ENCODE measurements at places on chromosomes 1 and 21.

DNA sequence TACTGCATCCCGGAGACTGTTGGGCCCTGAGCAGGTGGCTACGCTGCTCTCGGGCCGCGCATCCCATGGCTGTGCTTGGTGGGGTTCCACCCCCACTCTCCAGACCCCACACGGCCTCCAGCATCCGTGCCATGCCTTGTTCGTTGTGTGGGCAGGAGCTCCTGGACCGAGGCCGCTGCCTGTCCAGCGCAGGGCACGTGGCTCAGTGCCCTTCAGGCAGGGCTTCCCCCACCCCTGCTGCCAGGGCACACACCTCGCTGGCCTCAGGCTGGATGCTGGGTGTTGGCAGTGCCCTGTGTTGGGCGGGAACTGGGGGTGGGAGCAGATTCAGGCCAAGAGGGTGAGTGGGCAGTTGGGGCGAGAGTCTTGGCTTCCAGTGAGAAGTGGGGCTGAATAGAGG is 9.9 kb downstream of the PRKCZ start:
- no peak for DNase-seq

DNA sequence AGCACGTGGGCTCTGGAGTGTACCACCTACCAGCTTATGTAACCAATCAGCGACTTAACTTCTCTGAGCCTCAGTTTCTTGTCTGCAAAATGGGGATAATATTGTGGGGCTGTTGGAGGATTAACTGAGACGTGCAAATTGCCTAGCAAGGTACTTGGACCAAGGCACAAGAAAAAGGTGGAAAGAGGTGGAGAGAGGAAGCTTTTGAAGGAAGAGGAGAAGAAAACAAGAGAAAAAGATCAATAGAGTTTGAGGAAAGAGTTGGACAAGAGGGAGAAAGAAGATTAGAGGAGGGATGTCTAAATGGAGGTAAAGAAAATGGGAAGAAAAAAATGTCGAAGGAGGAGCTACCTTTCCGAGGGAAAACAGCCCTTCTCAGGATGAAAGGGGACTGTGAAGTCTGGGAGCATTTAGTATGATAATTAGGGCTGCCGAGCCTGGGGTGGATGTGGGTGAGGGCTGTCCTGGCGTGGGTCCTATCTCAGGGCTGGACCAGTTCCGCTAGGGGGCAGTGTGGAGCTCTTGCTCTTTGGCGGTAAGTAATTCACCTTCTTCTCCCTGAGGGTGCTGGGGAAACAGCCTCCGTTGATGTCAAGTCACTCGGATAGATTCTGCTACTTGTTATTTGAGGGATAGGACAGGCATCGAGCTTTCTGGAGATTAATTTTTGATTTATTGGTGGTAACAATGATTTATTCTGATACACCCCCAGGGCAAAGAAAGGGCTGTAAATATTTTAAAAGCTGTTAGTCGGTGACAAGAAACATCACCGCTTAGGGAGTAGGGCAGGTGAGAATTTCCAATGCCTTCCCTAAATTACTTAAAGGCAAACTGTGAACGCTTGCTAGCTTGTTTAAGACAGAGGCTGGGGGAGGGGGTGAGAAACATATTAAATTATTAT is 79.0 kb upstream of the NFASC start:
- DNase-seq = peak; percentile 14

- DNase-seq = no peak
These were observed 85.6 kb upstream of the CLDN14 start for GRCh38 chr21:36565540-36565939.

DNA sequence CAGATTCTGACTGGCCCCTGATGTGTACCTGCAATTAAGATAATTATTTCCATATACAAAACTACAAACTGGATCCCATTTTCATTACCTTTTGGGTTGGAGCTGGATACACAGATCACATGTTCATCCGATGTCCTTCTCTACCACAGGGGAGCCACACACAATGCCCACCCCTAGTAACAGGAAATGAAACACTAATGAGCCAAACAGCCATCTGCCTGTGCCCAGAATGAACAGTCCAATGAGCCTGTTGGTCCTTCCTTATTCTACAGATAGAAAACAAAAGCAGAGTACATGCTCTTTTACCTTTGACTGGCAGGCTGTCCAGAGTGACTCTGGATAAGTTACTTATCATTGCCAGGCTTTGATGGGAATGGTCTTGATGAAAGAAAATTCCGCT is 68.6 kb downstream of the SIPA1L2 start:
- no peak for DNase-seq

GRCh38 chr1:8017495-8018197 is 8.5 kb downstream of the ERRFI1 start:
- no peak for DNase-seq

DNA sequence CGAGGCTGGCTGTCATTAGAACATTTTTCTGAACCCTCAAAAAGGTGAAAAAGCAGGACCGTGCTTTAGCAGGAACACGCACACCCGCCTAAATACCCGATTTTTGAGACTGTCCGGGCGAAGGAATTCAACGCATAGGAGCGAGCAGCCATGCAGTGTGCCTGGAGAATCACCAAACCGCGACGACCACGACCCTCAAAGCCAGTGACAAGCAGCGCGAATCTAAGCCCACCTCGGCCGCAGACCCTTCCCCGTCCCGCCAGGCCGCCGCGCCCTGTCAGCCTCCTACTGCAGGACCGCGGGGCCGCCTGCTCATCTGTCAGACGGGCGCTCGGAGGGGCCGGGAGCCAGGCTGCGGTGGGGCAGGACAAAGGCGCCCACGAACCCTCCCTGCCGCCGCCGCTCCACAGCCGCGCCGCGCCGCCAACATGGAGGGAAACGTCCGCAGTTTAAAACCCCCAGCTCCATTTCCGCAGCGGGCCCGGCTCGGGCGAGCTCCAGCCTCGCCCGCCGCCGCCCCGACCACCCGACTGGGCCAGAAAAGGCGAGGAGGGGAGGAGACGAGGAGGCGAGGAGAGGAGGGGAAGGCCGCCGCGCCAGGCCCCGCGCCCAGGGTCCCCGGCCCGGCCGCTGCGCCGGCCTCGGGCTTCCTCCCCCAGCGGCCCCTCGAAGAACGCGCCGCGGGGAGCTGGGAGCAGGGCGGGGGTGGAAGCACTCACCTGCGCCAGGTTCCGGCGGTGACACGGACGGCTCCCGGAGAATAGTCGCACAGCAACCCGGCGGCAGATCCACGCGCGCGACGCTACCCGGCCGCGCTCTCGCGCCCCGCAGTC is at the start of gene LBR:
TSS of gene LBR (minus strand) at position 804 of the 833 bp plus-strand sequence. CDS start 3,963 bp downstream, outside the sequence.
- DNase-seq = no peak

GRCh38 chr1:30746212-30747032 is 11.2 kb downstream of the LAPTM5 start:
- DNase-seq = no peak

DNA sequence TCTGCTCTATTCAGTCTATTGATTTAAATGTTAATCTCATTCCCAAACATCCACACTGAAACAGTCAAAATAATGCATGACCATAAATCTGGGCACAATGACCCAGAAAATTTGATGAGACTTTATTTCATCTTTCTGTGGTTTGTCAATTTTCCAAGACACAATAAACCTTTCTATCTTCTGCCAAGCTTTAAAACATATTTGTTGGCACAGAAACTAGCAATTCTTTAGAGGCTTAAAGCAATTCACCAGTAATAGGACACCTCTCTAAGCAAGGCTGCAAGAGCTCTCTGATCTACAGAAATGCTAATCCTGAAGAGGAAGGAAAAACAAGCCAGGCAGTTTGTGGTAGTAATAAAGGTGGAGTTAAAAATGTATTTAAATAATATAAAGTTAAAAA is 113.7 kb downstream of the FCRL5 start:
- DNase-seq = no peak

- DNase-seq = no peak
These were observed 199.4 kb downstream of the LYPLAL1 start for GRCh38 chr1:219372916-219373615.

DNA sequence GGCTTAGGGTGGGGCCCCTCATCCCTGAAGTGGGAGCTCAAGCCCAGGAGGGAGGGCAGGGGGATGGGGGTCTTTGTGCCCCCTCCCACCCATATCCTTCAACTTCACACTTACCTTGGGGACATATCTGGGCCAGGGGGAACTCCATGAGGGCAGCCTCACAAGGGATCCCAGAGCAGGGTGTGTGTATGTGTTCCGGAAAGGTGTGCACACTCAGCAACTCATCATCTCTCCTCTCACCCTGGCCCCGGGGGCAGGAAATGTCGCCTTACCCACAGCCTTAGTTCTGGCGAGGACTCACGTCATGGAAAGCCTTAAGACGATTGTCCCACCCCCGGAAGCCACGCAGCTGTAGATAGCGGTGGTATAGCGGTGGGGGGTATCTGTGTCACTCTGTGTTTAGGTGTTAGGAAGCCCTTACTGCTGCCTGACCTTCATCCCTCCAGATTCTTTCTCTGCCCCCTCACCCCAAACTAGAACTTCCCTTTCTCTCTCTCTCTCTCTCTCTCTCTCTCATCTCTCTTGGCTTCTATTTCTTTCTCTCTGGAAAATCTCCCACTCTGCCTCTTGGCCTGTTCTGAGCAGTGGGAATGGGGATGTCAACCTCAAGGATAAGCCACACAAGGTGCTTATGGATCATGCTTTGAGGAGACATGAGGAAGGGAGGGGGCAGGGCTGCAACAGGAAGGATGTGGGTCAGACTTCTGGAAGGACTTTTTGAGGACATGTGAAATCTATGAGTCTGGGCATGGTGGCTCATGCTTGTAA is at the start of gene SH2D2A:
TSS of gene SH2D2A (minus strand) at position 288 of the 768 bp plus-strand sequence. CDS start at position 148, 140 bp downstream.
- peak; percentile 23 for DNase-seq

DNA sequence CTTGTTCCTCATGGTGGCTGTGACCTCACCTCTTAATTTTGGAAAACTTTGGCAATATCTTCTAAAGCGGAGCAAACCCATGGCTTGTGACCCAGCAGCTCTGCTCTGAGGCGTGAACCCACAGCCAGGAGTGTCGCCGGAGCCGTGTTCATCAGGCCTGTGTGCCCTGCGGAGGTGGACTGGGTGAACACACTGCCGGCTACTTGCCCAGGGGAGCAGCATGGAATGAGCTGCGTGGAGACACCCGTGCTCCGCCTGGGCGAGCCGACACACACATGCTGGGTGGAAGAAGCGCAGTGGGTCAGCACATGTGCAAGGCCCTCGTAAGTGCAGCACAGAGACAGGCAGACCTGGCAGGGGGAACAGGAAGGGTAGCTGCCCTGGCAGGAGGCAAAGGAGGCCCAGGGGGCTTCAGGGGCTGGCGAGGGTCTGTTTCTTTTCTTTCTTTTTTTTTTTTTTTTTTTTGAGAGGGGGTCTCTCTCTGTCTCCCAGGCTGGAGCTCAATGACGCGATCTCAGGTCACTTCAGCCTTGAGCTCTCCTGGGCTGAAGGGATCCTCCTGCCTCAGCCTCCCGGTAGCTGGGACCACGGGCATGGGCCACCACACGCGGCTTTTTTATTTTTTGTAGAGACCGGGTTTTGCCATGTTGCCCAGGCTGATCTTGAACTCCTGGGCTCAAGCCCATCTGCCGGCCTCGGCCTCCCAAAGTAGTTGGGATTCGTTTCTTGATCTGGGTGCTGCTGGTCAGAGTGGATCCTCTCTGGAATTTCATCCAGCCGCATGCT is 41.8 kb downstream of the AGPAT3 start:
- no peak for DNase-seq

DNA sequence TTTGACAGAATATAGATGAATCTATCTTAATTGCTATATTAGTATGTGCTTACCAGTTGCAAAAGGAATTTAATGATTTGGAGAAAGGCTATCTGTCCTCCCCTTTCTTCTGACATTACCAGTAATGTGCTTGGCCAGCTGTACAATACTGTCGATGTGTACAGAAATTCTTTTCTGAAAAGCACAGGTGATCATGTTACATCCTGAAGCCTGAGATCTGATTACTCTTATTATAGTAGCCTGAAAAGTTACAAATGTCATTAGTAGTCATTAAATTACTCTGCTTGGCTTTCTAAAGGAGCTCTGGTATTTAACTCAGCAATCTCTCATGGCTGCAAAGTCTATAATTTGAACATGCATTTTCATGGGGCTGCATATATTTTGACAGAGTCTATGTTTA is 209.8 kb downstream of the PTPRC start:
- DNase-seq = no peak

DNA sequence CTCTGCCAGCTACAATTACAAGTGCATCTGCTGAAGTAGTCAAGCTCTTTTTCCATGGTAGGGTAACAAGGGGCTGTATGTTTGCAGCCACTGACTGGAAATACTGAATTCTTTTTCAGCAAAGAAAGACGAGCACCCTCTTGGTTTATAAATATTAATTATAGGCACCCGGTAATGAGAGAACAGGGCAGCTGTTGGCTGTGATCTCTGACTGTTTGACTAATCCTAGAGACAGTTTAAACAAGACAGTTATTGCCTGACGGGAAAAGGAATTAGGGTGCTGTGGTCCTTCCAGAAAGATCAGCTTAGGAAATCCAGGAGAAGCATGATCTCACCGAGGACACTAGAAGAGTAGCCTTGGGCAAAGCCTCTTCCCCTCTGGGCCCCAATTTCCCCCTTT is 183.7 kb upstream of the ZC3H12A start:
- no peak for DNase-seq

DNA sequence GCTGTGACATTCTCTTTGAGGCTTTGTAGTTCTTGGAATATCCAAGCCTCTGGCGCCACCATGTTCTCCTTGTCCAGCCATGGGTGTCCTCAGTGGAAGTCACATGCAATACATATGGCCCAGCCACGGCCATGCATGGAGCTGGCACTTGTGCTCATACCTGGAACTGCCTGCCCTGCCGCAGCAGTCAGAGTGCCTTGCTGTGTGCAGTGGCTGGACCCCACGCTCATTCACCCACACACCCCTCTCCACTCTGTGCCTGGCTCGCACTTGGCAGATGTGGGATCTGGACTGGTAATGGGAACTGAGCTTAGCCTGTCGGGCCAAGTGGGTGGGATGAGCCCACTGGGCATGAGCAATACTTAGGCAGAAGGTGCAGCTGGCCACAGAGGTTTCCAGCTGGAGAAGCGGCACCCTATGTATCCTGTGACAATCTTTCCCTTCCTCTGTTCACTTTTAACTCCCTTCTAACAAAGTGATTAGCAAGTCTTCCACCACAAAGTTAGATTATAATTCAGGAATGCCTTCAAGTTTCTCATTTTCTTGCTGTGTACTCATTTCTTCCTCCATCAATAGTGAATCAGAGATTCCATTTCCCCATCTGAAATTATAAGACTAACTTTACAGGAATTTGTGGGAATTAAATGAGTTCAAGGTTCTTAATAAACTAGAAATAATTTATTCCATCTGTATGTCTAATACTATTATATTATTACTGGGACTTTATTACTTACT is 351.6 kb upstream of the NCAM2 start:
- no peak for DNase-seq

DNA sequence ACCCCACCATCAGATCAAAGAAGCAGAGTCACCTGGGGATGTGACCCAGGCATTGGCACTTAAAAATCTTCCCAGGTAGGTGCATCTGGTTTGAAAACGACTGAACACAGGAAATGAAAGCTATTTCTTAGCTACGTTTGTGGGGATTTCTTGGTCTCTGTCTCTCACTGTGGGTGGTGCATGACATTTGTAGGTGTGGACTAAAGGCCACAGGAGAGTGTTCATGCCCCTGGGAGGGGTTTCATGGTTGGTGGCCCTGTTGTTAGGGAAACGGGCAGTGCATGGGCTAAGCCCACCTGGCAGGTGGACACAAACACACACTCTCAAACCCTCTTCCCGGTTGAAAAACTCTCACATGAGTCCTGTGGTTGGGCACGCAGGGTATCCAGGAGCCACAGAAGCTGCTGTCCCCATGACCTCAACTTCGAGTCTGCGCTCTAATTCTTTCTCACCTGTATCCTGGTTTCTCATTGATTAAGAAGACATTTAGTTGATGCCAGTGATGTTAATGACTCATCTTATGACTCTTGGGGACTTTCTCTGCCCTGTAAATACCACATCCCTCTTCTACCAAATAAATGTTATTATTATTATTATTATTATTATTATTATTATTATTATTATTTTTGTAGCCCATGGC is 119.4 kb downstream of the MRPS6 start:
- no peak for DNase-seq

Data from esophagus squamous epithelium (tissue), 5 donors.